ENCODE measurements at places on chromosomes 16 and 17.

DNA sequence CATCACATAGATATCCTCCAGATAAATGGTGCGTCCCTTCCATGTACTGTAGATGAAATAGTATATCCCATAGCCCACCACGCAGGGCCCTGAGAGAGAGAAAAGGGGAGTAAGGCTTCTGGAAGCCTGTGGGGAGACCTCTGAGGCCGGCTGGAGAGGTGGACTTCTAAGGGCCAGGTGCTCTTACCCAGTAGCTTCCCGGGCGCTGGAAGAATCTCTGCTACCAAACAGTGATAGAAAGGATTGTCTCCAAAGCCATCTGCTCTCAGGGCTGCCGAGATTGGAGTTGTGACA, 718 bp downstream of the SAT2 start:
- DNase-seq, result no peak

DNA sequence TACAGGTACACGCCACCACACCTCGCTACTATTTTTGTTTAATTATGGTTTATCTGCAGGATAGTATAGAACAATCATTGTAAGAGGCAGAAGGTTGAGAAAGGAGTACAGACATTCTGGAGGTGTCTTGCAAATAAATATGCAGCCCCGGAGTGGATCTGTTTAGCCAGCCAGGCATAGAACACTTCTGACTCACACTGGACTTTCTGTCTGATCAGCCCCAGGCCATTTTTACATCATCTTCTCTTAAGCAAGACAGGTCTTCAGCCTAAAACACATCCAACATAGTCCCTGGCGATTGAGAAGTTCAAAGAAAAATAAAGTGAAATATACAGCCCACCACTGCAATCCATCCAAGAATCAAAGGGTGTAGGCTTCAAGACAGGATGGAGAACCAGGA, 81.4 kb downstream of the XYLT1 start:
- no peak for DNase-seq

GRCh38 chr16:49440156-49441065, 66.8 kb downstream of the C16orf78 start:
- no peak for DNase-seq

DNA sequence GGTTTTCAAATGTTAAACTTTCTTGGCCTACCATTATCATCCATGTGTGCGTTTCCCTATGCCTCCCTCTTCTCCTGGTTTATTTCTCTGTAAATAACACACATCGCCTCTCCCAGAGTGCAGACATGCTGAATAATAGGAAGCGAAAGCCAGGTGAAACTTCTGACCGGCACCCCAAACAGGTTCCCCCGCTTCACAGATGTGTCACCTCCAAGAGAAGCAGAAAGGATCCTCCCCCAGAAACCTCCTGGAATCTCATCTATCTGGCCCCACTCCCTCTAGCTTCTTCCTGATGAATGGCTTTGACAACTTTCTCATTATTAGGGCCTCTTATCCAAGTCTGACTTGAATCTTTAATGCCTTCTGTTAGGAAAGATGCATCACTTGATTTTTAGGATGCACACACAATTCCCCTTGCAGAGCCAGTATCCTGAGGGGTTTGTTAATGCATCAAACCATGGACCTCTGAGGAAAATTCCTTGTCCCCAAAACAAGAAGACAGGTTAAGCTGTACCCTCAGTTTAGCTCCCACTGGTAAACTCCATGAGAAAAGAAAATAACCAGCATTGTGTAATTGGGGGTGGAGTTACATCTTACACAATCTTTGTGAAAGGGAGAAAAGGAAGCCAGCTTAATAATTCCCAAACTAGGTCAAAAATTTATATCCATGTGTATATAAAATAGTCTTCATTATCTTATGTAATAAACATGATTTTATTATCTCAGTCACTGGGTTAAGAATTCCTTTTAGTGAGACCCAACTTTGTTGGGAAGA, 20.1 kb upstream of the HYDIN start:
- no peak for DNase-seq

DNA sequence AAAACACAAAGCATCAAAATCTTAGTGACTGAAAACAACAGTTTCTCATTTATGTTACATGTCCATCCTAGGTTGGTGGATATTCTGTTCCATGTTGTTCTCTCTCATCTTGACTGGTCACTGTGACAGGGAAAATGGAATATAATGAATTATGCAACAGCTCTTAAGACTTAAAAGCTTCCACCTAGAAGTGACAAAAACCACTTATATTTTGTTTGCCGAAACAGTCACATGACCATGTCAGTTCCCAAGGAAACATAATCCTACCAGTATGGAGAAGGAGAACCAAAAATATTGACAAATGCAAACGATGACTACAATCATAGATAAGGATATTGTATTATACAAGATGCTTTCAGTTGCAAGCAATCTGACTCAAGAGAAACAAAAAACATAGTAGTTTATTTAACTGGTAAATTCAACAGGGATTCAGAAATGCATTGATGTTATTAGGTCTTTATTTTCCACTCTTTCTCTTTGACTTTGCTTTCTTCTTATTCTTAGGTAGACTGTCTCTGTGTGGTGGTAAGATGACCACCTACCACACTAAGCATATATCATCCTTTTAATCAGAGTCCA, 103.8 kb downstream of the SSH2 start:
- no peak for DNase-seq

GRCh38 chr17:66524877-66525276, 222.5 kb downstream of the PRKCA start:
- DNase-seq, result no peak

GRCh38 chr17:58219789-58220183, 731 bp upstream of the MKS1 start:
- DNase-seq, result no peak

- DNase-seq, result no peak
Observed at GRCh38 chr16:67399218-67399733, 6.0 kb upstream of the TPPP3 start.

- no peak for DNase-seq
Observed at GRCh38 chr16:70160388-70160787, 13.2 kb upstream of the CLEC18C start.

GRCh38 chr17:36721560-36722120, 120.3 kb downstream of the MRM1 start:
- no peak for DNase-seq

- DNase-seq, result no peak
Observed at GRCh38 chr16:82750068-82750467, 123.3 kb downstream of the CDH13 start.

- peak; percentile 80 for DNase-seq
Observed at GRCh38 chr17:75557075-75557851, 30.3 kb upstream of the MYO15B start.

DNA sequence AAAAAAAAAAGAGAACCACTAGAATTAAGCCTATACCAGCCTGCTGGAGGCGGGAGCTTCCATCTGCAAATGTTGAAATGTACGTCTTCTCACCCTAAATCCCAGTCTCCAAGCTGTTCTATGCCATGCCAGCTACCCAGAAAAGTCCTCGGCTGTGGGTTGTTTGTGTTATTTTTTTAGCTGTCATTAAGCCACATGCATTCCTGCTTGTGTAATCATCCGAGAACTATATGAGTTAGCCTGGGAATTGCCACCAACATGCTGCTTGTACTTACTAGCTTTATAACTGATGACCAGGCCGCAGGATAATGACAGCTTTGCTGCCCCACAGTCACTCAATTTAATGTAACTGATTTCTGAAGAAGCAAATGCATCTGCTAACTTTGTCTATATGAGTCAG, 313.9 kb upstream of the SALL1 start:
- DNase-seq, result no peak

DNA sequence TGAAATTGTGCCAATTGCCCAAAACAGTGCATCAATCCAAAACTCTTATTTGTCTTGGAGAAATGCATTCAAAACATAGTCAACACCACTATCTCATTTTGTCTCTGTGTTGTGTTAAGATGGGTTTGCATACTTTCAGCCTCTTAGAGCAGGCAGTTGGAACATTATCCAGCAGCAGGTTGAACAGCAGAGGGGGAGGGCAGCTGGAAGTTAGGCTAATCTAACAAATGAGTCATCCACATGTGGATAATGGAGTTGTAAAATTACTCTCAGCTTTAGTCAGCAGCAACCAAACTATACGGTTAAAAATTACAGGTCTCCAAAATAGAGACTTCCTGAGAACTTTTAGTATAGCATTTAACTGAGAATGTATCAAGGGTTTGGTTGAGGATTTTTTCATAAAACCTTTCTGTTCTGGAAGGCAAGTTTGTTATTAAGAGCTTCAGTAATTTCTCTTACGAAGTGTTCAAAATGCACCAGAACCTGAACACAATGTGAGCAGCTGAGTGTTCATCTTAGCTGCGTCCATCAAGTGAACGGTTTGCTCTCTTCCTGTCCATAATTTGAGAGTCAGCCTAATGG, 46.3 kb downstream of the PRKCA start:
- DNase-seq, result no peak

- DNase-seq, result no peak
Observed at GRCh38 chr16:53896722-53897121, 192.8 kb downstream of the FTO start.

GRCh38 chr17:82679586-82680465, 18.7 kb downstream of the RAB40B start:
- DNase-seq, result no peak

DNA sequence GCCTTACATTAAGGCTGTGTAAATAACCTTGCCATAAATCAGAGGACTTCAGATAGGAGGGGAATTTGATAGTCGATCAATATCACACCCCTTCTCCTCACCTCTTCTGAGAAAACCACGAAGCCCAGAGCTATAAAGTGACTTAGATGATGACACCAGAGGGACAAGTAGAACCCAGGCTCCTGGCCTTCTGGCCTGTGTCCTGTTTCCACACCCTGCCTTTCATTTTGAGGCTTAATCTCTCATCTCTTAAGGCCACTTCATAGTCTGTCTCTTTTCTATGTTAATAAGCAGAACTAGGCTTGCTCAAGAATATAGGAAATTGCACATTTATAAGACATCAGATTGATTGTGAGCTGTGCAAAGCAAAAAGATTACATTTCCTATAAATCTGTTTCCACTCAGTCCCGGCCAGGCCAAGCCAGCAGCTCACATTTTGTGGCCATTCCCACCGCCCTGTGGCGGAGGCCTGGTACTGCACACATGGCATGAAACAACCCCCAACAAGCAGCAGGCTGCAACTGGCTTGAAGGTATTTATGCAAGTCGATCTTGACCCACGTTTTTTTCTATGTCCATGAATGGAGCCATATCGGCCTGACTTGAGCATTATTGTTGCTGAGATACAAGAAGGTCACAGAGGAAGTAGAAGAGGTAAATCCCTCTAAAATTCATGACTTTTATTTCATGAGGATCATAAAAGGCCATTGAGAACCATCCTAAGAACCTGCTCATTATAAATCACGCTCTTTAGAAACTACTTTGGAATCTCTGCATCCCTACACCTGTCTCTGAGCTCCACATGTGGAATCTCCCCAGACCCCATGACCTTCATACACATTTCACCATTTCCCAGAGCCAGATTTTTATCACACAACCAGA, 93.7 kb downstream of the PMP22 start:
- peak; percentile 34 for DNase-seq

- no peak for DNase-seq
Observed at GRCh38 chr17:64626827-64627226, 35.3 kb downstream of the SMURF2 start.

GRCh38 chr16:46850619-46851555, 19.9 kb upstream of the C16orf87 start:
- no peak for DNase-seq

DNA sequence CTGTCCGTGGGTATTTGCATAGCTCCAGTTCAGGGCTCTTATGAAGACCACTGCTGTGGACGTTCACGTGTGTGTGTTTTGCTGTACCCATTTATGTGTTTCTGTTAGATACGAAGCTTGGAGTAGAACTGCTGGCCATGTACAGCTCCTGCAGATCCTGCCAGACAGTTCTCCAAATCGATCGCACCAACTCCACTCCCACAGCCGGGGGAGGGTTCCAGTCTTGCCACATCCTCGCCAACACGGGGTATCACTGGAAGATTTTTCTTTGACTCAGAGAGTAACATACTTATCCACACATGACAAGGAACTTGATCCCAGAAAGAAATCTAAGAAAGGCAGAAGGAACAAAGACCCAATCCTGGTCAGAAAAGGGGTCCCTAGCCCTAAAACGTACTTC, 37.4 kb downstream of the TMEM186 start:
- no peak for DNase-seq

DNA sequence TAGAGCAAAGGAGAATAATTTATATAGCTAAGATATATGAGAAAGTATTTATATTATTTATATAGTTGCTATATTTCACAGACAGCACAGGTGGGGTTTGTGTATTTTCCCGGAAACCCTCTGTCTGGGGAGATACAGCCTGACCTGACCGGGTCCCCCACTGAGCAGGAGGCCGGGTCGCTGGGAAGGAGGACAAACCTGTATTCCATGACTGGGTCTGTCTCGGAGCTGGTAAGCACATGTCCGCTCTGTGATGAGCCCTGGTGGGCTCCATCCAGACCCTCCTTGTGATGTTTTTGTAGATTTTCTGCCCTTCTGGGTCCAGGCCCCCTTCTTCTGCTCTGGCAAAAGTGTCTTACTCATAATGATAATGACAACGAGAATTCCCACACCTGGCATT, 27.7 kb downstream of the WNT9B start:
- no peak for DNase-seq

DNA sequence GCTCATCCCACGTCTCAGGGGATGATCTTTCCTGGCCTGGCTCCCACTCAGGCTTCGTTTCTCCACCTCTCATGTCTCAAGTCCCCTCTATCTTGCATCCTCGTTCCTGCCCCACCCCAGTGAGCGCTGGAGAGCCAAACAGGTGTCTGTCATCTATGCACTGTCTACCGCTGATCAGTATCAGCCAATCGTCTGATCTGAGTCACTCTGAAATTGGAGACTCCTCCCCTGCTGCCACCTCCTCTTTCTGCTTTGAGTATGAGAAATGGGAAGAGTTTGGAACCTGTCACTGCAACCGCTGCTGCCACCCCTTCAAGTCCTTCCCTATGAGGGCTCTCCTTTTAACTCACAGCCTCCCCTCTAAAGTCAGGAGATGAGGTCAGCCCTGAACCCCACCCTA, 28.0 kb downstream of the FZD2 start:
- no peak for DNase-seq

- no peak for DNase-seq
Observed at GRCh38 chr17:40793832-40794231, 5.9 kb downstream of the KRT28 start.

DNA sequence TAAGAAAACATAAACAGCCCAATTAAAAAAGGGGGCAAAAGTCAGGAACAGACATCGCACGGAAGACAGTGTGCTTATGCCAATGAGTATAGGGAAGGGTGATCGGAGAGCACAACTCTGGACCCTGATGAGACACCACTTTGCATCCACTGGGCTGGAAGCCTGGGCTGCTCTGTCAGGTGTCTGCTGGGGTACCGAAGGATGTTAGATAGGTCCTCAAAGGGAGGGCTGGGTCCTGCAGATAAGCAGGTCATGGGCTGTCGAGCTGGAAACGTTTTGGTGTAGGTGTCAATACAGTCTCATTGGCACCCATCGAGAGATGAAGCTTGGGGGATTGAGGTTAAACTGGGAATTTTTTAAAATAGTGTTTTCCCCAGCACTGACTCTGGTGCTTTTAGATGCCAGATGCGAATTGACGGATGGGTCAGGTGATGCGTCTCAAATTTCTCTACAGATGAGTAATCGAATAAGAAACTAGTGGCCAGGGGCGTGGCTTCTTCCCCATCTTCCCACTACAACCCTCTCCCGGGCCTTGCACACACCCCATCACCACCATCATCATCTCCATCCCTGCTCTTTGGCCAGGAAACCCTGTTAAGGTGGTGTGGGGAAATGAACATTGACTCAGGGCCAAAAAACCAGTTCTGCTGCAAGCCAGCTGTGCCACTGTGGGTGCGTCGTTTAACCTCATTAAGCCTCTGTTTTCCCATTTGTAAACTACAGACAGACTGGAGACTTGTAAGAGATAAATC, 47.8 kb upstream of the IRF8 start:
- no peak for DNase-seq

- no peak for DNase-seq
Observed at GRCh38 chr16:86930001-86930400, 351.7 kb downstream of the FOXL1 start.
